Tibial nerve (tissue), 4 donors: ENCODE measurements at places on chromosomes 6 and 20.

GRCh38 chr6:40293460-40294185, 293.5 kb downstream of the LRFN2 start:
- no peak for DNase-seq

GRCh38 chr20:12217382-12217781, 299.7 kb downstream of the BTBD3 start:
- DNase-seq, result no peak

DNA sequence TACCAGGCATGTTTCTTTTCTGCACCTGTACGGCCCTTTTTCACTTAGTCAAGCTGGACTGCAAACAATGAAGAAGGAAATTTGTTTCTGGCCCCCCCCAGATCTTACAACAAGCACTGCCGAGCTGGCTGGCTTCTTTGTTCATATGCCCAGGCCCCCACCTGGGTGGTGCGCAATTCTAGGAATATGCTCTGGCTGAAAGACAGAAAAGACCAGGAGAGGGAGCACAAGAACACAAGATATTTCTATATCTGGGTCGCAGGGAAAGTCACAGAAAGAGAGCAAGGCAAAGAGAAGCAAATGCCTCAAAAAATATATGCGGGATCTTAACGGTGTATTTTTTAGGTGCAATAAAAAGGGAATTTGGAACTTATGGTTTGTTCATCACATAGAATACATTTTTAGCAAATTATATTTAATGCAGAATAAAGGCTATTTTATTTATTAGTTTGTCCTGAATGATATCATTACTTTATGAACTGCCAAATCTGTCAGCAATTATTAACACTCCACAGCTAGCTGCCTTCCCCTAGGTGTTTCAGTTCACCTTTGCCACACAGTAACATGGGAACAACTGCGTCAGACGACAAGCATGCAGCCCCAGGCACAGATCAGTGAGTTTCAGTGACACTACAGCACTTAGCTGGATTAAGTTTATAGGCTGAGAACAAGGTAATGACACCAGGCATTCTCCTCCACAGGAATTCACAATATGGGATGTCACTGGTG, 76.5 kb downstream of the GJA10 start:
- DNase-seq, result no peak

DNA sequence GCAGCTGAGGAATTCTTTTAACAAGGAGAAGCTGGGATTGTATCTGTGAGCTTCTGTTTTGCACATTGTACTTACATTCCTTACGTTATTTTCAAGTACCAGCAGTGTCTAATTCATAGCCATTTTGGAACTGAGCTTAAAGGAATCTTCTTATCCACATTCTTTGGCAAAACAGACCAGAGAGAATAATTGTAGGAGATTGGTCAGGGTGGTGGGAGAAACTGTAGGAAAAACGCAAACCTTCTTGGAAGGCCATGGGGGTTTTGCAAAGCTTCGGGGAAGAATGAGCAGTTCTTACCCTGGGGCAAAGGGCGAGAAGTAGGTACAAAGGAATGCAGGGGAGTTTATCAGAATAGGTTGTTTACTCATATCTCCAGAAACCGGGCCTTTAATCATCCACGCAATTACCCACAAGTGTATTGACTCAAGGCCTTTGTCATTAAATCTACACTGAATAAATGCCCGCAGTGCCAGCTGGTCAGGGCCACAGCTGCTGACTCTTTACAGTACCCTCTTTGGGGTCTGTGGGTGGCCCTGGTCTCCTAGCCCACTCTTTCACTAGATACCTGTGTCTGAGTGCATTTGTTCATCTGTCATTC, 39.6 kb upstream of the SPTLC3 start:
- DNase-seq, result no peak

DNA sequence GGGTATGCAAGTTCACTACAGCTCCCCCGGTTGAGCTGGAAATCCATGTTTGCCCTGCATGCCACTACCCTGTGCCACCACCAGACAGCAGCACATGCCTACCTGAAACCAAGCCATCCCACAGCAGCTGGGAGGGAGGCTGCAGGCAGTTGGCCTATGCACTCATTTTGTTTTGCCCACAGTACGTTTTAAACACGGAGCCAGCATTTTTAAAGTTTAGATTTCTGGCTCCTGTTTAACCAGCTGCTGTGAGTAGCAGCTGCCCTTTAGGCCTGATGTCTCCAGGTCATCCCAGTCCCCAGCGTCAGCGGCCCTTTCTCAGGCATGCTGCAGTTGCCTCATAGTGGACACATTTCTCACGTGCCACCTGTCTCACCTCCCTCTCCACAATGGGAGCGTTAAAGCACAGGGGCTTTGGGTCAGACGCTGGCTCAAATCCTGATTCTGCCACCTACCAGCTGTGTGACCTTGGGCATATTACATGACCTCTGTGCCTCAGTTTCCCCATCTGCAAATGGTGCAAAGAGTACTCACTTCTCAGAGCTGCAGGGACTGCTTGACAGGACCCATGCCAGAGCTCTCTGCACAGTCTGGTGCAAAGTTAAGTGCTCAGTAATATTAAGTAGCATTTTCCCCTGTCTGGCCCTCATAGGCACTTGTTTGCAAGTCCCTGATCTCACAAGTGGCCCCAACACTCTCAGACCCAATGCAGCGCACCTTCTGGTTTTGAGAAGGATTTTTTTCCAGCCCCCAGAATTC, 8.2 kb upstream of the UBE2V1 start:
- peak; percentile 47 for DNase-seq

DNA sequence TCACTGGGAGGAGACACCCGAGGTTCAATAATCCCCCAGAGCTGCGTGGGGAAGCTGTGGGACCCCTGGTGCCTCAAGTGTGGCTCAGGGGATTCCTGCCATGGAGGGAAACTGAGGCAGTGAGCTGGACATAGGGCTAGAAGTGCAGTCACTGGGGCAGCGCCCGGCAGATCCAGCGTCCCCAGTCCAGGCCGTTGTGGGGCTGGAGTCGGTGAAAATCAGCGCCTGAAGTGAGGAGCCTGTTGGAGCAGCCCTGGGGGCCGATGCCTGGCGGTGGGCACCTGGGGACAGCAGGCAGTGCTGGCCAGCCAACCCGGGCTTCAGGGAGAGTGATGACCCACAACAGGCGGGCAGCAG, 2.2 kb upstream of the COL9A3 start:
- DNase-seq, result no peak
